AG20443 (cell line): ENCODE measurements at places on chromosomes 5 and 9.

GRCh38 chr9:122835313-122835731 is 6.9 kb upstream of the PDCL start:
- DNase-seq, result no peak

GRCh38 chr5:66469684-66470083 is 126.5 kb upstream of the MAST4 start:
- no peak for DNase-seq

DNA sequence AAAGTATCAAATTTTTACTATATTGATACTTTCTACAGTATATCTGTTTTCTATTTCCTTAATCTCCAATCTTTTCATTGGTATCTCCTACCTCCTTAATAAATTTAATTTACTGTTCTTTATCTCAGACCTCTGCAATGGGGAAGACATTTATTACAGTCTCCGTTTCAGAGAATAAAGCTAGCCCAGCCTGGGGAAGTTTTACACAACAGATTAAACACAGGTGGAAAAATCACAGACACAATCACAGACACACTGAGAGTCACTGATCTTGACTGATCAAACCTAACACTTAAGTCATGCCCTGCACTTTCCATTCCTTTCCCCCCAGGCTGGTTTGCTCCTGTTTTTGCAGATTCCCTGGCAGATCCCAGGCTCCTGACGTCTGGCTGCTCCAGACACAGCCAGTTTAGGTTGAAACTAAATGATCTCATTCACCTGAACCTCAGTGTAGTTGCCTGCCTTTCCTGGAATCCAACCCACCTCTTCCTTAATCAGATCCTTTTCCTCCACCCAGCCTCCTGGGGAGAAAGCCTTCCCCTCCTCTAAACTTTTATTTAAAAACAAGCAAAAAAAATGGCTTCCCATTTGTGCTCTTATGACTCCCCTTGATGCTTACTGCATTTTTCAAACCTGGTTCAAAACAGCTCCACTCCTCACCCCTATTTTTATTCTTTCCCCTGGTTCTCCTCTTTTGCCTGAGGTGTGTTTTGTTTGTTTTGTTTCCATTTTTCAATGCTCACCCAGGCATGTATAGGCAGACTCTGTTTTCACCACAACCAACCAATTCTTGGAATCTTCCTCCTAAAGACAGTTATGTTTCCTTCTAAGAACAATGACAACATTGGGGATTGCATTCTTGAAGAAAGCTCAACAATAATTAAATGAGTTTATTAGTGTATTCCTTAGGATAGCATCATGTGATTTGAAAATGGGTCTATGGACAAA is 29.5 kb upstream of the OSMR start:
- DNase-seq, result no peak

- no peak for DNase-seq
These were observed 22.3 kb upstream of the DPYSL3 start for GRCh38 chr5:147532156-147532555.

- no peak for DNase-seq
These were observed 9.2 kb upstream of the IL7R start for GRCh38 chr5:35847491-35847890.

DNA sequence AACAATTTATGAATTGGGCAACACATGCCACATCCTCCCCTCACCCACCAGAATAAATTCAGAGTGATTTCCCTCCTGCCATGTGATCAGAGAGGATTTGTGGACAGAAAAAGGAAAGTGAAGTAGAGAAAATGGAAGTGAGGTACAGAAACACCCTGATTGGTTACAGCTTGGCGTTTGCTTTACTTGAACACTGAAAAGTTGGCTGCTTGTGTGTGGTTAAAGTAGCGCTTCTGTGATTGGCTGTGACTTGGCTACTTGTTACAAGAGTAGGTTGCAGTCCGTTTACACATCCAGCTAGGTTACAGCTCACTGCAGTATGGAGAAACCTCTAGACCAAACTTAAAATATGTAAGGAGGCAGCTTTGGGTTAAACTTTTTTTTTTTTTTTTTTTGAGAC is 205.2 kb upstream of the ZNF608 start:
- no peak for DNase-seq

- no peak for DNase-seq
These were observed 765.3 kb downstream of the MTRR start for GRCh38 chr5:8634219-8634618.

- no peak for DNase-seq
These were observed 177.8 kb downstream of the NSG2 start for GRCh38 chr5:174223355-174223754.

DNA sequence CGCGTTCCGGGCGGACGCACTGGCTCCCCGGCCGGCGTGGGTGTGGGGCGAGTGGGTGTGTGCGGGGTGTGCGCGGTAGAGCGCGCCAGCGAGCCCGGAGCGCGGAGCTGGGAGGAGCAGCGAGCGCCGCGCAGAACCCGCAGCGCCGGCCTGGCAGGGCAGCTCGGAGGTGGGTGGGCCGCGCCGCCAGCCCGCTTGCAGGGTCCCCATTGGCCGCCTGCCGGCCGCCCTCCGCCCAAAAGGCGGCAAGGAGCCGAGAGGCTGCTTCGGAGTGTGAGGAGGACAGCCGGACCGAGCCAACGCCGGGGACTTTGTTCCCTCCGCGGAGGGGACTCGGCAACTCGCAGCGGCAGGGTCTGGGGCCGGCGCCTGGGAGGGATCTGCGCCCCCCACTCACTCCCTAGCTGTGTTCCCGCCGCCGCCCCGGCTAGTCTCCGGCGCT is at the start of gene DAPK1:
Gene DAPK1 (plus strand): TSS at position 264 of the 442 bp plus-strand sequence. CDS start 1,211 bp downstream, outside the sequence.
- DNase-seq, result peak; percentile 83

GRCh38 chr9:122036988-122037387 is 56.1 kb downstream of the TTLL11 start:
- DNase-seq, result peak; percentile 52

GRCh38 chr5:28404363-28405071 is 1366.1 kb upstream of the CDH9 start:
- no peak for DNase-seq

GRCh38 chr5:56039985-56040384 is 45.2 kb upstream of the IL6ST start:
- DNase-seq, result peak; percentile 25

DNA sequence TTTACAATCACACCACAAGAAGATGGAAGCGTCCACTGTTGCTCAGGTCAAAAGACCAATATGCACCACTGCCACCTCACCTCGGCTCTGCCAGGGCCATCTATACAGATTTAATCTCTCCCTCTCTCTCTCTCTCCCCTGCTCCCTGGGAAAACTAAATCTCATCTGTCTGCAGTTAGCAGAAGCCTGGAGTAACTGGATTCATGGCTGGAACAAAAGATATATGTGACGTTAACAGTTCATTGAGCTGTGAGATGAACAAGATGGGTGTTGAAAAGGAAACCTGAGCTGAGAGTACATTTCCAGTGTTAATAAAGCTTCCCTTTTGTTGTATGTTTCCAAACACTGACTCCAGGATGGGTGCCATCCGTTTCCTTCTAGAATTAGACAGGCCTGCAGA is 369.7 kb downstream of the CDK5RAP2 start:
- DNase-seq, result no peak

GRCh38 chr9:5879419-5880181 is 11.1 kb upstream of the MLANA start:
- peak; percentile 72 for DNase-seq

DNA sequence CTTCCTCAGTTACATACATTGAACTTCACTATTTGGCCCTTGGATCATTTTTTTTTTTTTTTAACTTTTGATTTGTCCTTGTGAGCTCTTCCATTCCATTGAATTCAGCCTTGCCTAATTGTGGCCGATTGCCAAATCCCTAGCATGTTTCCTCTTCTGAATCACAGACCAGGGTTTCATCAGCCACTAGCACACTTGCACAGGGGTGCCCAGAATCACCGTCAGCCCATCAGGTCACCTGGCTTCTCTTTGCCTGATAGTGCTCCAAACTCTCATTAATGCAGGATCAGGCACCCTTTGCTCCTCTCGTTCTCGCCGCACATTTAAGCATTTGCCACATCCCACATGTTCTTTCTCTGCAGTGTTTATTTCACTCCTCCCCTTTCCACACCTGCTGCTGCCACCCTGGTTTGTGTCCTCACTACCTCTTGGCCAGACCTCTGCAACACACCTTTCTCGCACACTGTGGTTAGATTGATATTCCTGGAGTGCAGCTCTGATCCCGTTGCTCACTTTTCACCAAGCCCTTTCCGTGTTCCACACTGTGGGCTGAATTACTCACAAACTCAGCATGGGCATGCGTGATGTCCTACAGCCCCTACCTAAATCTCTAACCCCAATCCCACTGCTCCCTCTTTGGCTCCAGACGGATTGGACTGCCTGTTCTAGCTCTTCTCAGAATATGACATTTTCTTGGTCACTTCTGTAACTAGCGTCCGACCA is 9.8 kb downstream of the PIK3R1 start:
- peak; percentile 76 for DNase-seq

DNA sequence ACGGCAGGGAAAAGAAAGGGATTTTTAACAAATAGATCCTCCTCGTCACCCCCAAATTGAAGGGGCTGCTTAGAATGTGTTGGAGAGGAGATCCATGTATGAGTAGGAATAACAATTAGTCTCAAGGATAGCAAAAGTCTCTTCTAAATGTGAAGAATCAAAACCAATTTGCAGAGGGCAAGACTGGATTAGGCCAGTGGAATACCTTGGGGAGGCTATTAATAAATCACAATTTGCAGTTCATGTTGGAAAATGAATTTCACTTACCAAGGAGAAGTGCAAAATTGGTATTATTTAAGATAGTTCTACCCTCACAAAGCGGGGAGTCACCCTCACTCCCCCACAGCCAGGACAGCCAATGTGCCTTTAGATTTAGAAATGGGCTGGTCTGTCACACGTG is 299.8 kb upstream of the SLC30A5 start:
- no peak for DNase-seq
